ENCODE measurements at places on chromosomes 12 and 14.

DNA sequence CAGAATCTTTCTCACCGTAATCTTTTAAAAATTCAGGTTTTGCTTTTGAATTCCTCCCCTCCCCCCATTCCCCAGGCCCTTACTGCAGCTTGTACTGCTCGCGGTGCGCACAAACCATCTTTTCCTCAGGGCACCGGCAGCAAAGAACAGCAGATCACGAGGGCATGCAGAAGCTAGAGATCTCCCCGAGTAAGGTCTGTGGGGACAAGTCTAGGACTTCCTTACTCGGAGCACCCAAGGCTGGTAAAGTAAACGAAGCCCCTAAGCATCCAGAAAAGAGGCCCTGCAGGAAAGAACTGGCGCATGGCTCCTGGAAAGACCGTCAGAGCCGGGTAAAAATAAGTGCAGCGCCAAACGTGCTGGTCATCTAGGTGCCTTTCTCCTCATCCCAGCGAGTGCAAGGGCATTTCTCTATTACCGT lies 727 bp downstream of the LDHB start:
- peak; percentile 78 for DNase-seq

DNA sequence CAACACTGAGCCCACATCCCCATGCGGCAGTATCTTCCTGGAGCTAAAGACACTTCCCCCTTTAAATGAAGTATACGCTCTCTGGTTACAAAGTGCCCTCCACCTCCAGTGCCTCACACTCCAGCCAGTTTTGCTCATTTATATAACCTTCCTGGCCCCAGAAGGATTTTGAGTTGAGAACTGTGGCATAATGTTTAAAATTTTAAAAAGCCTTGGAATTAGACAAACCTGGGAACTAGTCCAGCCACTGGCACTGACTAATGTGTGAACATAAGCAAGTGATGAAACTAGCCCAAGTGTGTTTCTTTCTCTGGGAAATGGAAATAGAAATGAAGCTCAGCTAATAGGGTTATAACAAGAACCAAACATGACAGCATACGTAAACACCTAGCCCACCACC lies 723.7 kb upstream of the USP15 start:
- DNase-seq = no peak

DNA sequence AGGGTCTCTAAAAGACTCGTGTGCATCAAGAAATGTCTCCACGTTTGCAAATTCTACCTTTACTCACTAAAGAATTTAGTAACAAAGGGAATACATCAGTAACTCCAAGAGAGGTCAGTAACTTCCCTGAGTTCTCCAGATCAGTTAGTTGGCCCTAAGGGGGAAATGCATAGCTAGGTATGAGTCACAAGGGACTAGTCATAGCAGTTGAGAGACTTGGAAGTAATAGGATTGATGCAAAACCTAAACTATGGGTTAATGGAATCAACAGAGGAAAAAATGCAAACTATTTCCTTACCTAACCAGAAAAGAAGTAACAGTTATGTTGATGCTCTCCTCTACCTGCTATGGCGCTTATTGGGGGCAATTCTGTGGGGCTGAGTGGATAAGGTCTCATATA lies 148.8 kb upstream of the GARIN6 start:
- DNase-seq = no peak

DNA sequence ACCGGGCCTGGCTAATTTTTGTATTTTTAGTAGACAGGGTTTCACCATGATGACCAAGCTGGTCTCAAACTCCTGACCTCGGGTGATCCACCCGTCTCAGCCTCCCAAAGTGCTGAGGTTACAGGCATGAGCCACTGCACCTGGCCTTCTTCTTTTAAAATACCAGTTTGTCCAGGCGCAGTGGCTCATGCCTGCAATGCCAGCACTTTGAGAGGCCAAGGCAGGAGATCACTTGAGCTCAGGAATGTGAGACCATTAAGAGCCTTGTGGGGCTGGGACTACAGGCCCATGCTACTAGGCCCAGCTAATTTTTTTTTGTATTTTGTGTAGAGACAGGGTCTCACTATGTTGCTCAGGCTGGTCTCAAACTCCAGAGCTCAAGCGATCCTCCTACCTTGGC lies 8.1 kb upstream of the PEBP1 start:
- no peak for DNase-seq

DNA sequence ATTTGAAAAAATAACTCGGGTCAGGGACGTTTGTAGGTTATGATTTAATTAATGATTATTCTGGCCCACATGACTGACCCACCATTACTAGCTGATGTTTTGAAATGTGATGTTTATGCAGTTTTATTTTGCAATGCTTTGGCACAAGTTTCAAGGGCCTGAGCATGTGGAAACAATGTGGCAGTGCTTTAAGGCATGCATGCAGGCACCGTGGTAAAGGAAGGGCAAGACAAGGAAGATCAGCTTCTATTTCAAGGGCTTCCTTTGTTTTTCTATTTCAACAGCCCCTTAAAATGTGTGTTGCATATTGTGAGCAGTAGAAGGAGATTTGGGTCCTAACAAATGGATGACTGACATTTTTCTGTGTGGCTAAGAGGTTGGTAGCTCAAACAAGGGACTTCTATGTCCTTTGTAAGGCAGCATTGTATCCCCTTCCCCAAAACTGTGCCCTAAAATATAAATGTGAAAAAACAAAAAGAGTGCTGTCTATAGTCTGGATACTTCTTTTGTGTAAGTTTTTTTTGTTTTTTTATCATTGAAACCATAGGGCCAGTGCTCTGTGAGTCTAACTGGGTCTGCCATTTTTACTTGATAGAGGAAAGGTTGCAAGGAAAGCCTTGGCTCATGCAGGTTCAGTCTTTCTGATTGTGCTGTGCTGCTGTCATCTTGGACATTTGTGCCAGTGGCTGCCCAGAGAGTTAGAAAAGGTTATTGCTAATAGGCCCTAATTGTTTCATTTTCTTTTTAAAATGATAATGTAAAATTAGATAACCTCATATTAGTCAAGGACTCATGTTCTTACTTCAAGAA lies 103.5 kb downstream of the FGD4 start:
- no peak for DNase-seq

DNA sequence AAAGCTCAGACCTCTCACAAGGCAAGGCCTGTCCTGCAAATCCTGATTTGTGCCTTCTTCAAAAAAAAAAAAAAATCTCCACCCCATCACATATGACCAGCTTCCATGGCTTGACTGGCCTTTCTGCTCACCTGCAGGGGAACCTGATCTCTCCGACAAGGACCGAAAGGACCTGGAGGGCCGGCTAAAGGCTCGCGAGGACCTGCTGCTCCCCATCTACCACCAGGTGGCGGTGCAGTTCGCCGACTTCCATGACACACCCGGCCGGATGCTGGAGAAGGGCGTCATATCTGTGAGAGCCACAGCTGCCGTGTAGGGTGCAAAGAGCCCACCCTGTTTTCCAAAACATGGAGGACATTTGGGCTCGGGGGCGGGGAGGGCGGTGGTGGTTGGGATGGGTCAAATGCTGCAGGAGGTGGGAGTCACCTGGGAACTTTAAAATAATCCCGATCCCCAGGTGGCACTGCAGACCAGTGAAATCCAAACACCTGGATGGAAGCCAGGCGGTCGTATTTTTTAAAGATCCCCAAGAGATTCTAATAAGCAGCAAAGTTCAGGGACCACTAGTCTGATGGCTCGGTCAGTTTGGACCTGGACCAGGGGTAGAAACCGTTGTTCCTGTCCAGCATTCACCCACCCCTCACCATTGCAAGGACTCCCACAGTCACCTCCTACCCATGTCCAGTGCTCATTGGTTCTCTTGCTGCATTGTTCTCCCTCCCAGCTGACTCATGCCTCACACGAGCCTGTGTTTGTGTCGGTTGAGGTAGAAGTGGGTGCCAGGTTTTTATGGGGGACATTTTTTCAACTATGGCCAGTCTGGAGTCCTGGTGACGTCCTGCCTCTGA lies 44.8 kb downstream of the FOXN4 start:
- DNase-seq = peak; percentile 53

GRCh38 chr12:69821456-69822159 lies 3.4 kb upstream of the MYRFL start:
- DNase-seq = no peak

- no peak for DNase-seq
Measured at GRCh38 chr12:39417916-39418315, 25.0 kb downstream of the KIF21A start.

DNA sequence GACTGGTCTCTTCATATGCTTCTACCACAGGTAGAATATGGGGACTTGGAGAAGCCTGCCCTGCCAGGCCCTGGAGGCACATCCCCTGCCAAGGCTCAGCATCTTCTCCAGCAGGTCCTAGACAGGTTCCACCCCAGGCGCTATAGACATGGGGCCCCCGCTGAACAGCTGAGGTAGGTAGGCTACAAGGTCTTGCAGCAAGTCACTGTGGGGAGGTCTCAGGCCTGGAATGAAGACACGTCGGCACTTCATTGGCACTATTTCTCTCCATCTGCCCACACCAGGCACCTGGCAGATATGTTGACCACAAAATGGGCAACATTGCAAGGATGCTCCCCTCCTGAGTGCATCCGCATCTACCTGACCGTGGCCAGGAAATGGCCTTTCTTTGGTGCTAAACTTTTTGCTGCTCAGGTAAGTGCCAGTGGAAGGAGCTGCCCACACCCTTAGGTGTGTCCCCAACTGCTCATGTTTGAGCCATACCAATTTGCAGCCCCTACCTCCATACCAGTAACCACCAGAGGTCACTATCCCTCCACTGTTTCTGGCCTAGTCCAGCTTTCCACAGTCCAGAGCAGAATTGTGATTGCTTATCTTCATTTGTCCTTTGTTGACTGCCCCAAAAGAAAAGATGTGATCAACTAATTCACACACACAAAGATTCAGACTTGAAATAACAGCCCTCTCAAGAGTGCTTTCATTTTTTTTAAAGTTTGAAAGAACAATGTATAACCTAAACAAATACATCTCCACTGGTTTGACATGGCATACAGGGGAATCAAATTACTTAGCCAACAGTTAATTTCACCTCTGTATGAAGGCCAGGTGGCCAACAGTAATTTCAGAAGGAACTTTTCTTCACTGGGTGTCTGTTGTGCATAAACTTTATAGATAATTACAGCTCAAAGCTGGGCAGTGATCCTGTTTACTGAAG lies 16.1 kb downstream of the PIGH start:
- peak; percentile 46 for DNase-seq

DNA sequence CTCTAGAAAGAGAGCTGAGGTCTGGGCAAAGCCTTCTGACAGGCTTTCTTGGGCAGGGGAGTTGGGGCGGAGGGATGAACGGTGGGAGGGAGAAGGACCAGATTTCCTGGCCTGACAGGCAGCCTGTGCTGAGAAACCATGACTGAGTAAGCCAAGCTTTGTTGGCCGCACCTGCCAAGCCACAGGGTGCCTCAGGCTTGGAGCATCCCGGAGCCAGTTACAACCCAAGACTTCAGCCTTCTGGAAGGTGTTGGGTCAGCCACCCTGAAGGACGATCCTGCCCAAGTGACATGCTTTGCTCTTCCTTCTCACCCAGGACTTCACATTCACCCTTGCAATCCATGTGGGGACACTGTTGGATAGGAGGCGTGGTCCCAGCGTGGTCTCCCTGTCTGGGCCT lies 21.0 kb upstream of the AQP2 start:
- no peak for DNase-seq

- DNase-seq = no peak
Measured at GRCh38 chr14:72745546-72745945, 148.4 kb downstream of the DPF3 start.

DNA sequence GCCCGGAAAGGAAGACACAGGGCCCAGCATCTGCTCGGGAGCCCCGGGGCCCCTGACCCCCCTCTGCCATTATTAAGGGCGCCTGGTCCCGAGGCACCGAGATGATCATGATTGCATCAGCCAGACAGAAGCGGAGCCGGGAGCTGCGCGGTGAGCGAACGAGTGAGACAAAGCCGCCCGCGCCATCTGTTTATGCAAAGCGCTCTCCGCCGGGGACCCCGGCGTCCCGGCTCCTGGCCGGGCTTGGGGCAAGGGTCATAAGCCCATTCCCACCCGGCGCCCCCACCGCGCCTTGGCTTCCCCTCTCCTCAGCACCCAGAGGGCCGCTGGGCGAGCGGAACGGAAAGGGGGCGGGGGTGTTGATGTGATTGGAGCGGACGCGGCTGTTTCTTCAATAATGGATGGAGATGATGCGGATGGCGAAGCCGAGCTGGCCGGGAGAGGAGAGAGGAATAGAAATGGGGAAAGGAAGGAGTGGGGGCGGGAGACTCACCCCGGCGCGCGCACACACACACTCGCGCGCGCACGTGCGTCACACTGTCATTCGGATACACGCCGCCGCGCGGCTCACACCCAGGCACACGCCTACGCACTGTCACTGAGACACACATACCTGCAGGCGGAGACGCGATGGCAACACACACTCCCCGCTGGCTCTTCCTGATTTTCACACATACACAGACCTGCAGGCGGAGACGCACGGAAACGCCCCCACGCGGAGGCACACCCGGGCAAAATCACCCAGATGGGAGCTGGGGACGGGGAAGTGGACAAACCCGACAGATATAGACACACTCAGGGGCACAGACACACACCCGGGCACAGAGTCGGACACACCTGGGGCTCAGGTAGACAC lies 10.7 kb downstream of the STAC3 start:
- peak; percentile 60 for DNase-seq

GRCh38 chr12:101901777-101902176 lies 24.4 kb downstream of the DRAM1 start:
- DNase-seq = no peak

DNA sequence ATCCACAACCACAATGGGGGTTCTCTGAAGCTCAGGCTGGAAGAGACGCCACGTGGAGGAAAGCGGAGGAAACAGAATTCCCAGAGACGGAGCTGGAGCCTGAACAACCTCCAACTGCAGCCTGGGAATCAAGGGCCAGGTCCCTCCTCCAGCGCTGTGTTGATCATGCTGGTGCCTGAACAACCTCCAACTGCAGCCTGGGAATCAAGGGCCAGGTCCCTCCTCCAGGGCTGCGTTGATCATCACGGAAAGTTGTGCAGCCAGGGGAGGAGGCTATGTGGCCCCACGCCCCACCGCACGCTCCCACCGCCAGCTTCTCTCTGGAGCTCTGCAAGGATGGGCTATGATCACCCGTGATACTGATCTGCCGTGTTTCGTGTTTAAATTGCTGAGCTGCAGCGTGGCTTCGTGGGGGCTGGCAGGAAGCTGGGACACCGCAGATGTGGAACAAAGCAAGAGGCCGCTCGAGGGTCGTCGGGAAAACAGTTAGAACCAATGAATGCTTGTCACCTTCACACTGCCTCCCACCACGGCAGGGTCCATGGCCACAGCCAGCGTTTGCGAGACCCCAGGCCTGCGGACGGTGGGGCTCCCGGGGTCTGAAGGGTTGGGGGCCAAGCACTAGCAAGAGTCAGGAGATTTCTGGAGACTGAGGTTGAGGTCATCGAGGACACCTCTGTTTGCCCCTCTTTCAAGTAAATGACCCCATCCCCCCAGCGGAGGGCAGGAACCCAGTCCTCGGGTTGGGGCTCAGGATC lies 51.8 kb upstream of the FBRSL1 start:
- no peak for DNase-seq

GRCh38 chr14:94614802-94615201 lies 2.6 kb downstream of the SERPINA3 start:
- DNase-seq = no peak

DNA sequence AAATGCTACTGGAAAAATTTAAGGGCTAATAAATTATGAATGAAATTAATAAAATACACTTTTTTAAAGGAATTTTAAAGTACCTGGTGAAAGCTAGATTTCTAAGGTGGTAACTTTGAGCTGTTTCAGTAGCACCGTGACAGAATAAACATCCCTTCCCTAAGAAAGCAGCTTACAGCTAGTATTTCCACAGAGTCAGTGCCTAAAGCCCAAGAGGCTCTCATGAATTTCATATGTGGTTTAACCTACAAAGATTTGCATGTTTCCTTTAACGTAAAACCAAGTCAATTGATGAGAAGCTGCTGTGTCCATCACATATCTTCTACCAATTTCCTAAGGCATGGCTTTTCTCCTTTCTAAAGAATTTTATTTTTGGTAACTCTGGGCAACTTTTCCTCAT lies 56.8 kb downstream of the IFNG start:
- DNase-seq = no peak

- peak; percentile 64 for DNase-seq
Measured at GRCh38 chr14:65940056-65940735, 527.7 kb downstream of the FUT8 start.
